ENCODE measurements at places on chromosomes 1 and 21. TPM values are rescaled to one million over a fixed set of nuclear protein-coding genes. Genes with fewer than 3 reads are reported as not detected.

- H3K4me3 ChIP-seq: no peak overlapping the region
- H3K36me3 ChIP-seq: no peaks in the 10 kb centered on the region
- peak; percentile 68 for DNase-seq
- H3K4me1 ChIP-seq: peaks cover 12% of the 10 kb centered on the region
Observed at GRCh38 chr1:218772575-218772974, 401.1 kb upstream of the LYPLAL1 start.

DNA sequence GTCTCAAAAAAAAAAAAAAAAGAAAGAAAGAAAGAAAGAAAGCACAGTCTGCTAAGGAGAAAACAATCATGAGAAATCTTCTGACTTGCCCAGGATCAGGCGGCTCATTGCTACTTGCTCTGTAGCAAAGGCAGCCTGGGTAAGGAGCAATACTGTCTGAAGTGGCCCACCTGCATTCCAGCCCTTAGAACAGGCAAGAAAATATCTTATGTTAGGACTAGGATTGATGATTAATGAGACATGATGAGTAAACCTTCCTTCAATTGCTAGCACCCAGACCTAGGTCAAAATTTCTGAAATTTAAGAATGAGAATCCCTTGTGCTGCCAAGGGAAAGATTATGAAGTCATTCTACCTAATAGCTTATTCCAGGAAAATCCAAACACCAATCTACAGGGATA is 140.8 kb downstream of the DSCAM start:
- no peak overlapping the region for H3K27ac ChIP-seq
- no peak for DNase-seq
- H3K4me1 ChIP-seq: no peaks in the 10 kb centered on the region

DNA sequence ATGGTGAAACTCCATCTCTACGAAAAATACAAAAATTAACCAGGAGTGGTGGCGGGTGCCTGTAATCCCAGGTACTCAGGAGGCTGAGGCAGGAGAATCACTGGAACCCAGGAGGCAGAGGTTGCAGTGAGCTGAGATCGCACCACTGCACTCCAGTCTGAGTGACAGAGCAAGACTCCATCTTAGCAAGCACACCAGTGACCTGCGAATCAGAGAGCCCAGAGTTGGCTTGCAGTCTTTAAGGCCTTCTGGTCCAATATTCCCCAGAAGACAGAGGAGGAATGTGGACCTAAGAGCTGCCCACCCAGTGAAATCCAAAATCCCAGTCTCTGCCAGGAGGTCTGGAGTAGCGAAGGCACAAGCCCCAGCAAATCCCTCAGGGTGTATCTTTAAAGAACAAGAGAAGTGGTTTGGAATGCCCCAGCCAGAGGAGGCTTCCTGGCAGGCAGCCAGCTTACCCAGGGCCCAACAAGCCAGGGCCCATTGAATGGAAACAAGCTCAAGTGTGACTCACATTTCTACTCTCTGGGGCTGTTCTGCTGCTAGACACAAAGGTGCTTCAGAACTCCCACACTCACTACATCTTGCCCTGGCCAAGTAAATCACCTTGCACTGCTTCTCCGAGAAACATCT is 23.9 kb downstream of the GPR161 start:
- peaks cover 8% of the 10 kb centered on the region for H3K4me1 ChIP-seq
- H3K36me3 ChIP-seq: no peaks in the 10 kb centered on the region
- no peak overlapping the region for H3K4me3 ChIP-seq
- H3K27ac ChIP-seq: no peak overlapping the region
- DNase-seq: peak; percentile 80
- H3K27me3 ChIP-seq: no peaks in the 10 kb centered on the region

The HLCS gene
- 44.1 TPM for total RNA-seq

The HSPG2 gene
- 56.0 TPM for total RNA-seq

DNA sequence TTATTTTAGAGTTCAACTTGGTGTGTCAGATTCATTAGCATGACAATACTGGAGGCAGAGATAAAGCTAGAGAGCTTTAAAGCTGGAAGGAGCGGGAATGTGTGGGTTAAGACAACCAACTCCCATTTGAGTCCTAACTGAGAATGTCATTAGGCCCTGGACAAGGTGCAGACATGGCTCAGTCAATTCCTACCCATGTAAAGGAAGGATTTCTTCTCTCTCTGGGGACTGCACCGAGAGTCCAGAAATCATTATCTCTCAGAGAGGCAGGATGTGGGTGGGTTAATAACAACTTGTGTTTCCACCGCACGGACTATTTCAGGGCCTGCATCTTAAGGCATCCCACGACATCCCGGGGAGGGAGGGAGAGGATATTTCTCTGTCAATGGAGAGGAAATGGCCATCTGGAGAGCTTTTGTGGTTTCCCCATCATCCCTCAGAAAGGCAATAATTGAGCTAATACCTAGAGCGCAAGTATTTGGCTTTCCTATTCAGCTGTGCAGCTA is 46.7 kb upstream of the SARS1 start:
- no peak for DNase-seq
- H3K27ac ChIP-seq: no peak overlapping the region
- no peak overlapping the region for H3K4me3 ChIP-seq
- no peaks in the 10 kb centered on the region for H3K4me1 ChIP-seq
- H3K27me3 ChIP-seq: no peaks in the 10 kb centered on the region
- no peaks in the 10 kb centered on the region for H3K36me3 ChIP-seq

- peak; percentile 85 for DNase-seq
- H3K36me3 ChIP-seq: no peaks in the 10 kb centered on the region
Observed at GRCh38 chr21:38921511-38922251, 116.0 kb downstream of the ETS2 start.

DNA sequence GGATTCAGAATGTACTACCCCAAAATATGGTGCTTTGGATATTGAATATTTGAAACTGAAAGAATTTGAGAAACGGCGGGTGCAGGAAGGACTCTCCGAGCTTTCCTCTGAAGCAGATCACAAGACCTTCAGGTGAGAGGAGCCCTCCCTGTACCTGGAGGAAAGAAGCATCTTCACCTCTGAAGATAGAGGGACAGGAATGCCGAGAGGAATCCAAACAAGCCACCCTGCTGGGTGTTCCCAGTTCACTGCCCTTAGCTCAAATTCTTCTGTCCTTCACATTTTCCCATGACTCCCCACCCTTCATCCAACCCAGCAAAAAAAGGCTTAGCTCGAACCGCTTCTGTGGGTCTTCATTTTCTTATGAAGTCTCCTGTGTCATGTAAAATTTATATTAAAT is 18.2 kb upstream of the PADI2 start:
- H3K4me3 ChIP-seq: no peak overlapping the region
- no peak for DNase-seq
- no peaks in the 10 kb centered on the region for H3K36me3 ChIP-seq

- no peaks in the 10 kb centered on the region for H3K36me3 ChIP-seq
- H3K27ac ChIP-seq: no peak overlapping the region
- peaks cover 3% of the 10 kb centered on the region for H3K4me1 ChIP-seq
- H3K27me3 ChIP-seq: no peaks in the 10 kb centered on the region
- no peak for DNase-seq
- no peak overlapping the region for H3K4me3 ChIP-seq
Observed at GRCh38 chr1:182569939-182570610, 19.0 kb downstream of the RNASEL start.

DNA sequence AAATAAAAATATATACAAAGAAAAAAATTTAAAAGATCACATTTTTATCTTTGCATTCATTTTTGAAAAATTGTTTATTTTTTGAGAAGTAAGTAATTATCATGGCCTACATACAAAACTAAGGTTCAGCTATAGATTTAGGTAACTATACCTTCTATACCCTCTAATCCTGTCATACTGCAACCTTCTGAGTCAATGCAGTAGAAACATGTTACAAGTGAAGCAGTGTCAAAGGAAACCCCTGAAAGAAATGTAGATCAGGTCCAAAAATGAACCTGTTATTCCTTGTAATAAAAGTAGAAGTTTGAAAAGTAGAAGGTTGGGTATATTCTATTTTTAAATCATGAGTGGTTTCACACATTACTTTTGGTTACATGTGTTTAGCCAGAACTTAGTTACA is 51.3 kb downstream of the PTGS2 start:
- no peaks in the 10 kb centered on the region for H3K27me3 ChIP-seq
- no peaks in the 10 kb centered on the region for H3K4me1 ChIP-seq
- no peak overlapping the region for H3K4me3 ChIP-seq
- no peak for DNase-seq
- H3K27ac ChIP-seq: no peak overlapping the region

DNA sequence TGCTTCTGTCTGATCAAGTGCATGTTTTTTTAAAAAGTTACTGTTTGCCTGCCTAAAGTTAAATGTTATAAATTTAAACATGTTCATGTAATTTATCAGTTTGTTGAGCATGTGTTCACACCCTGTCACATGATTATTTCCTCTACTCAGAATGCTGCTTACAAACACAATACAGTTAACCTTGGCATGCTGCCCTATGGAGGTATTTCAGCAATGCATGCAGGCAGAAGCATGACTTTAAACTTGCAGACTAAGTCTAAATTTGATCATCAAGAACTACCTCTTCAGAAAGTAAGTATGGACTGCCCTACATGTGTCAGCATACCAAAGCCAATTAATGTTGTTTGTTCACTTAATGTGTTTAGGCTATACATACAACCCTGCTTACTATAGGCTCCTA is 161.6 kb downstream of the LRRC40 start:
- H3K27me3 ChIP-seq: no peaks in the 10 kb centered on the region
- H3K36me3 ChIP-seq: no peaks in the 10 kb centered on the region
- no peak overlapping the region for H3K4me3 ChIP-seq
- DNase-seq: peak; percentile 60

GRCh38 chr1:213657879-213658278 is 329.9 kb upstream of the PROX1 start:
- H3K4me3 ChIP-seq: no peak overlapping the region
- H3K36me3 ChIP-seq: no peaks in the 10 kb centered on the region
- peaks cover 78% of the 10 kb centered on the region for H3K27me3 ChIP-seq
- no peaks in the 10 kb centered on the region for H3K4me1 ChIP-seq
- H3K27ac ChIP-seq: no peak overlapping the region
- no peak for DNase-seq
